Stimulated activated CD8-positive, alpha-beta memory T cell treated with anti-CD3 and anti-CD28 coated beads, Interleukin-4, amount 100 ng/mL, for 24 hours (primary cell): ENCODE measurements at places on chromosomes 5 and 9.

GRCh38 chr9:2263665-2264064 is 248.5 kb downstream of the SMARCA2 start:
- DNase-seq = no peak

- DNase-seq = no peak
Measured at GRCh38 chr9:121185774-121186403, 15.8 kb downstream of the RAB14 start.

GRCh38 chr5:62199792-62200716 is 106.0 kb upstream of the KIF2A start:
- DNase-seq = no peak

DNA sequence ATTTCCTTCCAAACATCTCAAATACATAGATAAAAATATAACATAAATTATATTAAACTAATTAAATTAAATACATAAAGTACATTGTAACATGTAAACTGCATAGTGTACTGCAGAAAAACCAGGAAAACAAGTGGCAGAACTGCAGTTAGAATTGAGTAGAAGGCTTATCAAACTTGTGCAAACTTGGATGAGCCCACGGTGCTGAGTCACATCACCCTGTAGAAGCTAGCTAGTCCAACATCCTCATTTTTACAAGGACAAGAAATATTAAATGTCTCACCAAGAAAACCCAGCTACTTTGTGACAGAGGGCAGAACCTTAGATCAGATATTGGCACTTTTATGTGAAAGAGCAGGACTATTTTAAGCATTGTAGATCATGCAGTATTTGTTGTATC is 807.9 kb upstream of the NUDT12 start:
- DNase-seq = no peak

DNA sequence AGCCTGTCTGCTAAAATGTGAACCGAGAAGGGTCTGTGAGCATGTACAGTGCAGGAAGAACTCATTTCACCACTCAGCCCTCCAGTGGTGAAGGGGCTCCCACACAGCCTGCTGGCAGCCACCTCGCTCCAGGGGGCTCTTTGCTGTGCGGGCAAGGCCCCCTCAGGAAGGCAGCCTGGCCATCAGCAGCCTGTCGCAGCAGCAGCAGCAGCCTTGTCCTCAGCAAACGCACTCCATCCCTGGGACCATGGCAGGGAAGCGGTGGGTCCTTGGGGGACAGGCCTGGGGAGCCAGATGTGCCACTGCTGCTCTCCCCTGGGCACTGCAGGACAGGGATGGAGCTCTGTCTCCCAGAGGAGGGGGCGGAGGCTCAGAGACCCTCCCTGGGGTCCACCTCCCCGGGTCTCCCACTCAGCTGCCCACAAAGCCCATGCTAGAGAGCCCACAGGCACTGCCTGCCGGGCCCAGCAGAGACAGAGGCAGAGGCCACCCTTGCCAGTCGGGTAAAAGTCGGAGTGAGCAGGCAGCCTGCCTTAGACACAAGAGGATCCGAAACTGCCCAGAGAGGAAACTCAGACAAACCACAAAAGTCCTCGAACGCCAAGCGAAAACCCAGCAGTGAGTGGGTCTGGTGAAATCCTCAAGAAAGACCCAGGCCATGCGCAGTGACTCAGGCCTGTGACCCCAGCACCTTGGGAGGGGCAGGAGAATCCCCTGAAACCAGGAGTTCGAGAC is 8.0 kb downstream of the BRD3 start:
- no peak for DNase-seq

DNA sequence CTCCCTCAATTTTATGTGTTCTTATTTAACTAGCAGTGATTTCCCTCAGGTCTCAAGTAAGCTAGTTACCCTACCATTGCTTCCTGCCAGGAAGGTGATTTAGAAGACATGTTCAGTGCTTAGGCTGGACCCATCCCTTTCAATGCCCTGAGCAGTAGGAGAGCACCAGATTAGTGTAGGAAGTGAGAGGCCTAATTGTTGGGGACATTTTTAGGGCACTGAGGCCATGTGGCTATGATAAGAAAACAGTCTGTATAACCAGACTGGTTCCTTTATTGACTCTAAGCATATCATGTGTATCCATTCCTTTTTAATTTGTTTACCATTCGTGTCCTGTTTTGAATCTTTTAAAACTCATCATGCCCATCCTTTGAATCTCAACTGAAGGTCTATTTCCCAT is 312.3 kb upstream of the PRR16 start:
- DNase-seq = no peak

DNA sequence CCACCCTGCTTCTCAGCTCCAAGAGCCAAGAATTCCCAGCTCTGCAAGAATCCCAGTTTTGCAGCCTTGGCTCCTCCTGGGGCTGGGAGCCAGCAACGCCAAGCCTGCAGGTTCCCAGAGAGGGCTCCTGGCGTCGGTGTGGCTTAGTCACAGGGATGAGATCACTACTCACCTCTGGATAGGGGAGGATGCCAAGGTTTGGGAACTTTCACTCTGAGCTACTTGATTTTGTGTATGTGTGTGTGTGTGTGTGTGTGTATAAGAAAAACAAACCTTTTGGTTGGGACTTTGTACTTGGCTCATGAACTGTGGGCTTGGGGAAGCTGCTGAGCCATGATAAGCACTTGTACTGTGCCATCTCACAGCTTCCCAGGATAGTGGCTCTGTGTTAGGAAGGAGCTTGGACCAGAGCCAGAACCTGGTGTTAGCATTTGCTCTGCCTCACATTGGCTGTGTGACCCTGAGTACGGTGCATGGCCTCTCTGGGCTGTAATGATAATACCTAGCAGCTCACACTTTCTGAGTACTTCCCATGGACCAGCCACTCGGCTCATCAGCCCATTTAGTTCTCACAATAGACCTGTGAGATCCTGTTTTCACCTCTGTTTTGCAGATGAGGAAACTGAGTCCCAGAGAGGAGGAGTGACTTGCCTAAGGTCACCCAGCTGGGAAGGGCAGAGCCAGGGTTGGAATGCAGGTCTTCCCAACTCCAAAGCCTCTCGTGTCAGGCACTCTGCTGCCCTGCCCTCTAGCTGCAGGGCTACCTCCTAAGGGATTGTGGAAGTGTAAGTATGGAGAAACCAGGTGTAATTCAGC is 41.4 kb upstream of the DAB2IP start:
- no peak for DNase-seq

GRCh38 chr9:8114826-8115225 is 315.2 kb upstream of the DMAC1 start:
- no peak for DNase-seq

DNA sequence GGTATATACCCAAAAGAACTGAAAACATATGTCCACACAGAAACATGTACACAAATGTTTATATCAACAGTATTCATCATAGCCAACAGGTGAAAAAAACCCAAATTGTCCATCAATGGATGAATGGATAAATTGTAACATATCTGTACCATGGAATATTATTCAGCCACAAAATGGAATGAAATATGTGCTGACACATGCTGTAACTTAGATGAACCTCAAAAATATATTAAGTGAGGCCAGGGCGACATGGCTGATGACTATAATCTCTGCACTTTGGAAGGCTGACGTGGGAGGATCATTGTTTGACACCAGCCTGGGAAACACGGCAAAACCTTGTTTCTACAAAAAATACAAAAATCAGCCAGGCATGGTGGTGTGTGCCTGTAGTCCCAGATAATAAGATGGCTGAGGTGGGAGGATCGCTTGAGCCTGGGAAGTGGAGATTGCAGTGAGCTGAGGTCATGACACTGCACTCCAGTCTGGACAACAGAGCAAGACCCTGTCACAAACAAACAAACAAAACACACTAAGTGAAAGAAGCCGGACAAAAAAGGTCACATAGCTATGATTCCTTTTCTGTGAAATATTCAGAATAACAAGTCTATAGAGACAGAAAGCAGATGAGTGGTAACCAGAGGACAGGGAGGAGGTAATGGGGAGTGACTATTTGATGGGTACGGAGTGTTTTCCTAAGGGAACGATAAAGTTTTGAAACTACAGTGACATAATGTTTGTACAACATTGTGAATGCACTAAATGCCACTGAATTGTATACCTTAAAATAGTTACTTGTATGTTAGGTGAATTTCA is 11.4 kb downstream of the KYAT1 start:
- DNase-seq = no peak

- DNase-seq = no peak
Measured at GRCh38 chr9:38079461-38080031, 10.5 kb upstream of the SHB start.
